NCI-H2171 treated with DMSO at 0.1 percent for 48 hours (cell line): ENCODE measurements at places on chromosomes 5 and 9.

DNA sequence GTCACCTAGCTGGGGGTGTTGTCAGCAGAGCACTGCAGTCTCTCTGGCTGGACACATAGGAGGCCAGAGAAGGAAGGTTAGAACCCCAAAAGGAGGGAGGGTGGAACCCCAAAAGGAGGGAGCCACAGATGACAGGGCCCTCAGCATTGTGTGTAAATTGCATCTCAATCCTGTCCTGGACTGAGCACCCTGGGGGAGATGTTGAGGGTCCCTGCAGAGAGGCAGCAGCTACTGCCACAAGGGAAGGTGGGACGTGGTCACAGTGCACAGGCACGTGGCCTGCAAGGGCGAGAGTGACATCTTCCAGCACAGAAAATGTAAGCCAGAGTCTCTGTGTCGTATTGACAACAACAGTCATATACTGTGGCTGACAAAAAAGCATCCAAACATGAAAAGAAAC lies 36.5 kb upstream of the CEP72 start:
- DNase-seq = no peak

DNA sequence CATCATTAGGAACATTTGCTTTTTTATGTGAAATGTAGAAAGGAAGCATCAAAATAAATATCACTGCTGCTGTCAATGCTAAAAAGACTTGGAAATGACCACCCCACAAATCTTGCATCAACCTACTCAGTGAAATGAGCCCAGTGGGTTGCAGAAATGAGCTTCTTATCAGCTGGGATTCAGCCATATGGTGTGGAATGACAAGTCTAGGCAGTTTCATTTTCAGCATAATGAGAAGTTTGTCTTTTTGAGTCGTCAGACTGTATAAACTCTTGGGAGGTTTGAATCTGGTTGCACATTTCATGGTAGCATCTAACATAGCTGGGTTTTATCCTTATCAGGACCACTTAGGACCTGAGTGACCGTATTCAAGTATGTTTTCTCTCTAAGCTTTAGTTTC lies 251.1 kb upstream of the PPP1R2B start:
- DNase-seq = peak; percentile 30

GRCh38 chr9:122096620-122097415 lies 3.7 kb upstream of the TTLL11 start:
- DNase-seq = no peak

- no peak for DNase-seq
Observed at GRCh38 chr5:86971034-86971571, 296.6 kb upstream of the RASA1 start.

DNA sequence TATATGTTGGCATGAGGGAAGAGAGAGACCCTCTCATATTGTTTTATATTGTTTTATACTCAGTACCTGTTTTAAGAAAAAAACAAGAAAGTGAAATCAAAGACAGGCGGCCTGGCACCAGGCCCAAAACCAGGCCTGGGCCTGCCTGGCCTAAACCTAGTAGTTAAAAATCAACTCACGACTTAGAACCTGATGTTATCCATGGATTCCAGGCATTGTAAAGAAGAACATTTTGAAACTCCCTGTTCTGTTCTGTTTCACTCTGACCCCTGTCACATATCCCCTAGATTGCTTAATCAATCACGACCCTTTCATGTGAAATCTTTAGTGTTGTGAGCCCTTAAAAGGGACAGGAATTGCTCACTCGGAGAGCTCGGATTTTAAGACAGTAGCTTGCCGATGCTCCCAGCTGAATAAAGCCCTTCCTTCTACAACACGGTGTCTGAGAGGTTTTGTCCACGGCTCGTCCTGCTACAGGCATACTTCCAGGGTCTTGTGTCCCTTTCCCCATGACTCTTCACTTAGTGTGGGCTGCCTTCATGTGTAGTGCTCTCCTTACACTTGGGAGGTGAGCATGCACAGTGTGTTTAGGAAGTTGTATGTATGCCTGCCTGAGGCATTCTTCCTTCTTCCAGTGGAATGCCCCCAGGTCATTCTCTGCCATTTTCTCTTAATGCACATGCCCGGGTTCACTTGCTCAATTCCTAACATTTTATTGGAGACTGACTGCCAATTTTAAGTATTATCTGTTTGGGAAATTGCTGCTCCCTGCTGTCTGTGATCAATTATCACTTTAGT lies 17.8 kb downstream of the TBCA start:
- DNase-seq = no peak

- no peak for DNase-seq
Observed at GRCh38 chr5:122173474-122174415, 44.4 kb downstream of the ZNF474 start.

GRCh38 chr9:113612216-113612747 lies 148.8 kb downstream of the RGS3 start:
- DNase-seq = no peak

DNA sequence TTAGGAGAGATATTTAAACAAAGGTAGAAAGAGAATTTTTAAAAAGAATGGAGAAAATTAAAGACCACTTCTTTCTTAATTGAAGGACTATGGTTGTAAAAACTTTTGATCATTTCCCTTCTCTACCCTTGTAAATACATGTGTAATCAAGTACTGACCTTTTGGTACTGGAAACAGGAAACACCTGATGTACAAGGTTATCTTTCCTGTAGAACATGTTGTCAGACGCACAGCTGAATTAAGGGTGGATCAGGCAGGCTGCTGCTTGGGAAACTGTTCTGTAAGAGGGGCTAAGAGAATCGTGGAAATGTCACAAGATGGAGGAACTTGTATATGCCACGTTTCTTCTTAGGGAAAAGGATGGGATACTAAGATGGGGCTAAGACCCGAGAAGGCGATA lies 341.6 kb downstream of the ZNF608 start:
- no peak for DNase-seq

- no peak for DNase-seq
Observed at GRCh38 chr9:133971981-133972941, 19.9 kb downstream of the VAV2 start.

- no peak for DNase-seq
Observed at GRCh38 chr5:167720259-167720658, 571.2 kb upstream of the WWC1 start.

DNA sequence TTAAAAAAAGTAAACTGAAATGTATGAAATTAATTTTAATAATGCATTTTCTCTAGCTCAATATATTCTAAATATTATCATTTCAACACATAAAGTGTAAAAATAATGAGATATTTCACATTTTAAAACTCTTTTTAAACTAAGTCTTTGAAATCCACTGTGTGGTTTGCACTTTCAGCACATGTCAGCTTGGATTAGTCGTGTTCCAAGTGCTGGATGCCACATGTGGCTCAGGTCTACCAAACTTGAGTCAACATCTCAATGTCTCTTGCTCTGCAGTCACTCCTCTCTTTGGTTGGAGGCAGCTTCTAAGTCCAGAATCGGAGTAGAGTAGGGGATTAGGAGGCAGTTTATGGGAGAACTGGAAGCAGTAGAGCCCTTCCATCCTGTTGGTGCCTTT lies 173.7 kb upstream of the ANKRD55 start:
- no peak for DNase-seq

DNA sequence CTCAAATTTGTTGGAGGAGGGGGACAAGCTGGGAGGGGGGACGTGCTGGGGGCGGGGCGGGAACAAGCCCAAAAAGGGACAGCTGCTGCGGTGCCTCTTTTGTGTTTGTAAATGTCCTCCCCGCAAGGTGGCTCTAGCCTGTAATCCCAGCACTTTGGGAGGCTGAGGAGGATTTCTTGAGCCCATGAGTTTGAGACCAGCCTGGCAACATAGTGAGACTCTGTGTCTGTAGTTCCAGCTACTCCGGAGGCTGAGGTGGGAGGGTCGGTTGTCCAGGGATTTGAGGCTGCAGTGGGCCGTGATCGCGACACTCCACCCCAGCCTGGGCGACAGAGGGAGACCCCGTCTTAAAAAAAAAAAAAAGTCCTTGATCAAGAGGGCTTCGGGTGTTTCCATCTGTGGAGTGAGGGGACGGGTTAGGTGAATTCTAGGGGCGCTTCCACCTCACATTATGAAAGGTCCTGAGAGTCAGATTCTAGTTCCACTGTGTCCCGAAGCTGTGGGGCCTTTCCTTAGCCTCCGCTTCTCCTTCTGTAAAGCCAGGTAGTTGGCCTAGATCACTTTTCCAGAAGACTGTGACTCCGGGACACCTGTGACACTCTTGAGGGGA lies 779 bp upstream of the CTNNA1 start:
- DNase-seq = no peak

DNA sequence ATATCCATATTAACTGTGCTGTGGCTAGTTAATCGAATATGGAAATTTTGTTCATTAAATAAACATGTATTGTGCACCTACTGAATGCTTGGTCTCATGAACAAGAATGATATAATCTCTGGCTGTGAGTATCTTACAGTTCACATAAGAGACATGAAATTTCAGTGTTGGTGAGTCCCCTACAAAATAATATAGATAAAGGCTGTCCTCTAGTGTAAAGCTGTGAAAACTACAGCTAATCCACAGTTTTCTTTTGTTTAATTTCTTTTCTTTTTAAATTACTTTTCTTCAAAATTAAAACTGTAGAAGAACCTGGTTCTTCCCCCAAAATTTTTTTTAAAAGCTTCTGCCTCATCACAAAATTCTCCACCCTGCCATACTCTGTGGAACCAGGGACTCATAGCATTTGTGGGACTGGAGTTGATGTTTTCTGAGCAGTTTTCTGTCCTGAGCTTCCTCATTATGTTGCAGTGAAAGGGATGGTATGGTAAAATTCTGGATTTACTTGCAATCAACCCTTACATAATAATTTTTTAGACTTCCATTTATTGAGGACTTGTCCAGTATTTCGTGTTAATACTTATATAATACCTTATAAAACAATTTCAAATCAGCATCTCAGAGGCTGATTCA lies 135.0 kb downstream of the STK32A start:
- DNase-seq = peak; percentile 6

DNA sequence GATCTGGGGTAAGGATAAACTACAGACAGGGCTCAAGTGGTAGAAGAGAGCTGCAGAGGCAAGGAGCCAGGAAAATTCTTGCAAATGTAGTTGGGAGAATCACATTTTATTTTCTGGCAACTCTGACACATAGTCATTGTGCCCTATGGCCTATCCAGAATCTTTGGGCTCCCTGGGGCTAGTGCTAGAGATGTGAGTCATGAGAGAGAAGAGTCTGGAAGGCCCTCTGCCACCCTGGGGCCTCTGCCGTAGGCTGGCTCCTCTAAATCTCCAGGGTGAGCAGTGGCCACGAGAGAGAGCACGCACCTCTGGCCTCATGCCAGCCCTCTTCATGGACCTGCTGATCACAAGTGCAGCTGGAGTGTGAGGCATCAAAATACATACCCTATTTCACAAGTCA lies 74.3 kb upstream of the SSBP2 start:
- DNase-seq = peak; percentile 40

GRCh38 chr9:91783411-91783810 lies 166.6 kb downstream of the ROR2 start:
- peak; percentile 56 for DNase-seq

DNA sequence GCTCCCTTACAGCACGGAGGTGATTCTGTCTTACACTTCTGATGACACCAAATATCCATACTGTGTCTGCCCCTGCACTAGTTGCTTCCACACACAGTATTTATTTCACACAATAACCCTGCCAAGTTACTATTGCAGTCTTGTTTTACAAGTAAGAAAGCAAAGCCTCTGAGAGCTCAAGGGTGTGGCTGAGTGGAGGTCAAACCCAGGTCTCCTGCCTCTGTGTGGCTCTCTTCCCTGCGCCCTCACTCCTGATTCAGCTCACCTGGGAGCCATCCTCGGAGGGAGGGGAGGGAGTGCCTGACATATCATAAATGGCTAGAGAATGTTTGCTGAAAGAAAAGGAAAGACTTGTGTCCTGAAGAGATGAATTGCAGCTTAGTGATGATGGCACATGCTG lies 41.0 kb downstream of the MVB12B start:
- DNase-seq = no peak

- no peak for DNase-seq
Observed at GRCh38 chr5:42908086-42908485, 96.4 kb upstream of the SELENOP start.

DNA sequence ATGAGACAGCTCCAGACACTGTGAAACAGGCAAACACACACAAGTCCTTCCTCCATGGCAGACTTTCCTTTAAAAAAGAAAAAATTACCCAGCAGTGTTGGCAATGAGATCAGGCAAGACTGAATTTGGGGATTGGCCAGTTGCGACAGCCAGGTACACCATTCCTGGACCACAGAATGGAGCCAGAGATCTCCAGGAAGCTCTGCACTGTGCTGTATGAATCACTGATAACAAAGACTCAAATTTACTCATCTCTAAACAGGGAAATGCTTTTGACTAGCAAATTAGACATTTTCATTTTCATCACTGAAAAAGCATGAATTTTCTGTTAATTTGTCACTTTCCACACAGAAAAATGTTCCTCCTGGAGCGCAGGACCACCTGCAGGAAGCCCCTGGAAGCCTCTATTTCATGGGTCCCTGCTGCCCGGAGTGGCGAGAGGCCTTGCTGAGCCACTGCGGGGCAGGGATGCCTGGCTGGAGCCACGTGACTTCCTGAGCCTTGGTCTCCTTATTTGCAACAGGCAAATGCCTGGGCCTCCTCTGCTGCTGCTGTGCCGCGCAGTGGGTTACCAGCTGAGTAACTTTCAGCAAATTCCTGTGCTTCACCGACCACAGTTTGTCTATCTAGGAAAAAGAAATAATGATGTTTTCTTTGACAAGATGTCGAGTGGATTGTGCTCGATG lies 185.9 kb upstream of the ZNF618 start:
- no peak for DNase-seq

- no peak for DNase-seq
Observed at GRCh38 chr9:71269859-71270258, 148.4 kb upstream of the TRPM3 start.

GRCh38 chr9:7375013-7375511 lies 424.5 kb downstream of the DMAC1 start:
- peak; percentile 12 for DNase-seq

GRCh38 chr5:112049738-112050137 lies 292.7 kb upstream of the NREP start:
- no peak for DNase-seq

DNA sequence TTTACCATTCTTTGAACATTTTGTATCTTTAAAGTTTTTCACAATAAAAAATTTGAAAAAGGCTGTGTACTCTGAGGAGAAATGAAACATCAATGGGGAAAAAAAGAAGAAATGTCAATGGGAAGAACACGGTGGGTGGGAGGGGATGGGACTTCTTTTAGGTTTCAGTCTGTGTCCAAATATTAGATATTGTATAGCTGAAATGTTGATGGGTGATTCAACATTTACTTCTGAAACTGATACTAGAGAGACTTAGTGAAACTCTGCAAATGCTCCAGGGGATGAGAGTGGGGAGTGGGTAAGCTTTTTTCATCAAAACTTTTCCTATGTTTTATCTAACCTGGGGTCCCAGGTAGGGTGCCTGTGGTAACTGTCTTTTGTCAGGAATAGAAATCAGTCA lies 311.9 kb downstream of the MAN2A1 start:
- DNase-seq = no peak

GRCh38 chr5:95996904-95997723 lies 35.5 kb upstream of the ELL2 start:
- no peak for DNase-seq

- DNase-seq = no peak
Observed at GRCh38 chr9:123246534-123246933, 21.9 kb downstream of the STRBP start.

GRCh38 chr5:43007911-43008362 lies 32.2 kb downstream of the ANXA2R start:
- DNase-seq = peak; percentile 94

- DNase-seq = no peak
Observed at GRCh38 chr9:100364013-100364412, 11.3 kb upstream of the TEX10 start.
